ENCODE measurements at places on chromosomes 4 and X.

- DNase-seq = no peak
Measured at GRCh38 chr4:76670631-76671030, 227.3 kb downstream of the SOWAHB start.

GRCh38 chr4:105474099-105474518, 247 bp upstream of the PPA2 start:
- DNase-seq = peak; percentile 86

GRCh38 chr4:66097218-66097617, 426.9 kb upstream of the EPHA5 start:
- DNase-seq = no peak

- DNase-seq = no peak
Measured at GRCh38 chr4:171667906-171668305, 145.3 kb upstream of the GALNTL6 start.

DNA sequence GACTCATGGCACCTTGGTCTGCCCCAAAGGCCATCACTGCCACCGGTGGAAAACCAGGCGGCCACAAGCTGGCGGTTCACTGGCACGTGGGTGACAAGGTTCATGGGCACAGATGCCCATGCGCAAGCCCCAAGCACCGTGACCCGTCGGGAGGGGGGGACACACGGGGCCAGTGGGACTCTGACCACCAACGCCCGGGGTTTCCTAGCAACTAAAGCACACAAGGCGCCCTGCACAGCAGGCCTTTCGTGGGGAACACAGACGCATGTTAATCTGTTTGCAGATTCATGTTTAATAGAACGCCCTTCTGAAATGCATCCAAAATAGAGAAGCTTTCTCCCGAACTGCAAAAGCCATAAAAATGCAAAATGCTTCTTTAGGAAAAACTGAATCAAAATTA, 43.9 kb downstream of the FAM53A start:
- DNase-seq = no peak

- DNase-seq = peak; percentile 64
Measured at GRCh38 chr4:1010395-1011021, 918 bp upstream of the FGFRL1 start.

GRCh38 chr4:155582971-155583437, 83.6 kb upstream of the GUCY1A1 start:
- DNase-seq = peak; percentile 53

GRCh38 chr4:30903502-30904214, 183.5 kb downstream of the PCDH7 start:
- peak; percentile 4 for DNase-seq

- DNase-seq = no peak
Measured at GRCh38 chr4:167020410-167020809, 213.9 kb downstream of the SPOCK3 start.

GRCh38 chr4:2305766-2306501, 44.0 kb upstream of the MXD4 start:
- DNase-seq = no peak

Data from astrocyte of the spinal cord (primary cell).